Activated CD8-positive, alpha-beta memory T cell treated with anti-CD3 and anti-CD28 coated beads, Interleukin-2, amount 10 ng/mL, durations not matched to agents 7 days and 5 days (primary cell): ENCODE measurements at places on chromosomes 1 and 21. TPM values are rescaled to one million over a fixed set of nuclear protein-coding genes. Genes with fewer than 3 reads are reported as not detected.

Gene LRRC3
- total RNA-seq: 2.3 TPM

DNA sequence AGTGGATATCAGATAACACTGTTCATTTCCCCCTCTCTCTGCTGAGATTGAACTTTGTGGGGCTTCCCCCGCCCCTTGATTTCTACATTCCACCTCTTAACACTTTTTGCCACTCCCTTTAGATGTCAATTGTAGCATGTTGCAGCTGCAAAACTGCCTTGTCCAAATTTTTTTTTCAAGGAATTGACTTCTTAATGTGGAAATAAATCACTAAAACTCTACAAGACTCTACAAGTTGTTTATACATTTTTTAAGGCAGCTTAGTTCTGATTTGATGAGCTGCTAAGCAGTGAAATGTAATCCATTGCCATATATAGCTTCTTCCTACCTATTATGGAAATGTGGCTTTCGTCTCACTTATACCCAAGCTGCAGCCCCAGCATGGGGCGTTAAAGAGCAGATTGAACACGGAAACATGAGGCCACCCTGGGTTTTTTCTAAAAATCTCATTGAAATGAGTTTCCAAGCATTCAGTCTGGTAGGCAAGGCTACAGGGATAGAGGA lies 132.2 kb downstream of the SYT2 start:
- no peaks in the 10 kb centered on the region for H3K27me3 ChIP-seq
- DNase-seq: no peak
- no peaks in the 10 kb centered on the region for H3K4me1 ChIP-seq
- H3K27ac ChIP-seq: no peak overlapping the region
- H3K36me3 ChIP-seq: no peaks in the 10 kb centered on the region

Gene CITED4
- total RNA-seq: 4.4 TPM

GRCh38 chr1:6314503-6314902 lies 53.6 kb upstream of the GPR153 start:
- no peaks in the 10 kb centered on the region for H3K27me3 ChIP-seq
- no peak overlapping the region for H3K27ac ChIP-seq
- no peak for DNase-seq
- H3K4me3 ChIP-seq: no peak overlapping the region
